A549 treated with Hydrocortisone at 1 μM for 4 hours (cell line): ENCODE measurements at places on chromosomes 12 and 14. TPM values are rescaled to one million over a fixed set of nuclear protein-coding genes. Genes with fewer than 3 reads are reported as not detected.

Gene KRAS
- 10.1 to 19.7 TPM (median 14.0 TPM) in 5 replicates for total RNA-seq

Gene ACOT4
- total RNA-seq = 1.5 to 2.4 TPM (median 2.2 TPM) in 5 replicates

Gene CLEC2A
- total RNA-seq = not detected in 5 replicates

Gene KRT74
- not detected in 5 replicates for total RNA-seq

Gene GMPR2
- 53.0 to 66.2 TPM (median 59.0 TPM) in 5 replicates for total RNA-seq

Gene CLEC2D
- total RNA-seq = 0.31 to 0.85 TPM (median 0.47 TPM) in 5 replicates

Gene FLRT2
- 2.5 to 3.2 TPM (median 2.9 TPM) in 5 replicates for total RNA-seq

Gene TSHR
- not detected in 5 replicates for total RNA-seq

Gene EFS
- total RNA-seq = not detected in 5 replicates

Gene ADSS1
- total RNA-seq = 5.8 to 7.2 TPM (median 6.3 TPM) in 5 replicates

Gene CFAP251
- total RNA-seq = 0.85 to 1.7 TPM (median 1.3 TPM) in 5 replicates

Gene PTHLH
- total RNA-seq = 12.1 to 13.9 TPM (median 13.2 TPM) in 5 replicates

Gene WSCD2
- total RNA-seq = not detected in 5 replicates

Gene RASSF9
- total RNA-seq = 0.83 to 1.4 TPM (median 1.2 TPM) in 5 replicates

Gene NKX2-1
- 0.05 to 0.10 TPM in 2 of 5 replicates, not detected in the others for total RNA-seq

Gene RERG
- total RNA-seq = 0.10 to 0.29 TPM (median 0.22 TPM) in 5 replicates

Gene PPP1R1A
- total RNA-seq = 0.07 to 0.33 TPM (median 0.13 TPM) in 5 replicates

Gene RNASE2
- not detected in 5 replicates for total RNA-seq

Gene C3AR1
- total RNA-seq = not detected in 5 replicates

Gene FOXN4
- 0.03 to 0.08 TPM (median 0.03 TPM) in 3 of 5 replicates, not detected in the others for total RNA-seq

Gene ITGB7
- total RNA-seq = 0.22 to 0.63 TPM (median 0.54 TPM) in 5 replicates
